Omental fat pad (tissue), 4 donors: ENCODE measurements at places on chromosomes 6 and 20.

DNA sequence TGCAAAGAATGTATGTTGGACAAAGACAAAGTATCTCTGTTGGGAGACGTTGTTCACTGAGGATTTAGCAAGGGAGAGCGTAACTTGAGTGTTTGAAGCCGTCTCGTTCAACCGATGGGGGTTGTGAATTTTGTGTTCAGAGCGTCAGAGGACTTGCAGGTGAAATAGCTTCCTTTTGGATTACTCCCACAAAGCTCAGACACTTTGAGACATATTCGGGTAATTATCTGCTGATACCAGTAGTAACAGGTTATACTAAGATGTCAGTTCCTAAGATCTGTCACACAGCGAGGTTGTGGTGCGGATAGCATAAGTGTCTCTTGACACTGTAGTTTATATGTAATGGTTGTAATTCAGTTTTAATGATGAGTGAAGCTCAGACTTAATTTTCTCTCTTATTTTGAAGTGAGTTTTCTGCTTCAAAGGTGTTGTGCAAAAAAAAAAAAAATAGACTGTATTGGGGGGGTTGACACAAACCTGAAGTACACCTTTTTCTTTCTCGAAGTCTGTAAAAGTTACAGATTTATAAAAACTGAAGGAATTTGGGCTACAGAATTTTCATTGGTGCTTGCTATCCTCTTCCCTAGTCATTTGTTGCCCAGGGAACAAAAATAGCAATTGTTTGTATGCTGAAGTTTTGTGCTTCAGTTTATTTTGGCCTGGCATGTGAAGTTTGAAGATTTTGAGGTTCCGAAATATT lies 1.7 kb downstream of the ASXL1 start:
- DNase-seq = no peak

DNA sequence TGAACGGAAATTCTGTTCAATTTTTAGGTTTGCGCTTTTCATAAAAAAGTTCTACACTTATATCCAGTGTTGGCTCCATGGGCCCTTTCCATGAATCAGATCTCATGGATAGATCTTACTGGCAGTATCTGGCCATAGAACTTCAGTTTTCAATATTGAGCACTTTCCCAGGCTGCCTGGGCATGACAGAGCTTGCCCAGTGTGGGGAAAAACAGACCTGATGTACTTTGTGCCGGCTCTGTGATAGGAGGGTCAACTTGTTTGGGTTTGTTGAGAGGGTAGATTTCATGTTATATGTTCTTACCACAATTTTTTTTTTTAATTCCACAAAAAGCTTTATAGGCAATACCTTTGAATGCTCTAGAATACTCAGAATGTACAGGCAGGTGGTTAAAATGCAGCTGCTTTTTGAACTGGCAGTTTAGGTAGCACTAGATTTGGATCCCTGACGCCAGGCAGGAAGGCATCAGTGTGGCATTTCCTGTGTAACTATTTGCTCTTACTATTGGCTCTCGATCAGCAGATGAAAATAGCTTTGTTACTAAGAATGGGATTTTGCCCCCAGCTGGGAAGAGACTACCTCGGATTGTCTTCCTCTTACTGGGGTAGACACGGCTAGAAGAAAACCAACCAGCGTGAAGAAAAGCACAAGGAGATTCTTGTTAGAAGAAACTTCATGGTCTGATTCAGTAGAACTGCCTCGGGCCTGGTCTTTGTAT lies 404.9 kb upstream of the SOX4 start:
- DNase-seq = no peak

- DNase-seq = no peak
Measured at GRCh38 chr20:51961964-51962761, 159.8 kb upstream of the SALL4 start.

GRCh38 chr20:17568045-17568788 lies 1.7 kb upstream of the DSTN start:
- no peak for DNase-seq

DNA sequence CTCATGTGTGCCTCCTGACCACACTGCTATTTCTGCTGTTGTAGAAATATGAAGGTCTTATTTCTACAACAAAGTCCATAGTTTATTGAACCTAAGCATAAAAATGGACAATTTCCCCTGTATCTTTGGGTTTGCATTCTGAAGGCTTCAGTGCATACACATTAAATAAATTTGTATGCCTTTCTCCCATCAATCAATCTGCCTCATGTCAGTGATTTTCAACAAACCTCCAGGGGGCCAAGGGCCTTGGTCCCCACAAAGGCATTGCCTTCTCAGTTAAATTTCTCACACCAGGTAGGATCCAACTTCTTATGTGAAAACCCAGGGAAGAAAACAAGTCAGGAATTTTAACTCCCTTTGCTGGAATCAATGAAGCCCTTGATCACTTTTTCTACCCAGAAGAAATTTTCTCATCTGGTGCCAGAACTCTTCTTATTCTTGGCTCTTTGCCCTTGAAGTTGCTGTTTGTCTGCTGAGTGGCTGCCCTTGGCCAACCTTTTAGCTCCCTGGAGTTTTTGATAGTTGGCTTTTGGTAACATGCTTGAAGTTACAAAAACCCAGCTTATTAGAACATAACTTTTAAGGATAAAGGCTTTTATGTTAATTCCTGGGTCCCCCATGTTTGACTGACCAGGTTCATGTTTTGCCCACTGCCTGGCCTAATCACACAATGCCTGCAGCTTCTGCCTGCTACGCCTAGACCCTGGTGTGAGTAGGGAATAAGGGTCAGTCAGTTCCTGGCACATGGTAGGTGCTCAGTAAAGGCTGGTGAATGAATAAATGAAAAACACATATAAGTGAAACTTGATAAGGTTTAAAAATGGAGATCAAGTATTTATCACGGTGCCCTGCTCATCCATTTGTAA lies 37.0 kb downstream of the SHLD1 start:
- DNase-seq = no peak

DNA sequence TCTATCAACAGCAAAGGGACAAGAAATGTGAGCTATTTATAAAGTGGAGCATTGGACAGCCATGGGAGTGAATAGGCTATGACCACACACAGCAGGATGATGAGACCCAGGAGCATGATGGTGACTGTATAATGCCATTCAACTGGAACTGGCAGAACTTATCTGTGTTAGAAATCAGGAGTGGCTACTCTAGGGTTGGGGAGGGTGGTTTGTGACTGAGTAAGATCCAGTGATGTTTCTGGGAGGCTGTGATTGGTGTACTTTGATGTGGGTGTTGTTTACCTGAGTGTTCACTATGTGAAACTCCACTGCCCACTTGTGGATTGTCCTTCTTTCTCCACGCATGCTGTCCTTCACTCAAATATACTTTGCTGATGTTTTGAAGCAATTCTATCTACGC lies 11.5 kb upstream of the HLA-B start:
- no peak for DNase-seq

- no peak for DNase-seq
Measured at GRCh38 chr20:3383878-3384495, 23.5 kb downstream of the DNAAF9 start.

DNA sequence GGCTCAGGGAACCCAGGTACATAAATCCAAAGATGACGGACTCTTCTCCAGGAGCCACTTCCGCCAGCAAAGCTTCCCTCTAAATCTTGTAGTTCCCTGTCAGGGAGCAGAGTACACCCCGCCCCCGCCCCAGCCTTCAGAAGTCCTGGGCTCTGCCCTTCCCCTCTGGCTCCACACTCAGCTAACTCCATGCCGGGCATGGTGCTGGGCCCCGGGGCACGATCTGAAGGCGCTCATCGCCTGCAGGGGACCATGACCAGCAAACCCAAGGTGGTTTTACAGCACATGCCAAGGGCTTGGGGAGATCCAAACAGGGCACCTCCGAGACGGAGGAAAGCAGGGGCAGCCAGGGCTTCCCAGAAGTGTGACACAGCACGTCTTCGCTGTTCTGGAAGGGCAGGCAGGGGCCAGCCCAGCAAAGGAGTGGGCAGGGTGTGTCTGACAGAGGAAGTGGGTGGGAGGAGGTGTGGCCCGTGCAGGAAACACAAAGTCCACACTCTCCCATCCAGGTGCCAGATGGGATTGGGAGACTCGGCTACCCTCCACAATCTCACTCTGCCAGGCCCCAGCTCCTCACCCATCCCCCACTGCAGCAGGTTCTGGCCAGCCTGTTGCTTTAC lies 41.6 kb upstream of the SLC22A2 start:
- DNase-seq = no peak

- no peak for DNase-seq
Measured at GRCh38 chr20:13344671-13345070, 123.6 kb downstream of the ISM1 start.

DNA sequence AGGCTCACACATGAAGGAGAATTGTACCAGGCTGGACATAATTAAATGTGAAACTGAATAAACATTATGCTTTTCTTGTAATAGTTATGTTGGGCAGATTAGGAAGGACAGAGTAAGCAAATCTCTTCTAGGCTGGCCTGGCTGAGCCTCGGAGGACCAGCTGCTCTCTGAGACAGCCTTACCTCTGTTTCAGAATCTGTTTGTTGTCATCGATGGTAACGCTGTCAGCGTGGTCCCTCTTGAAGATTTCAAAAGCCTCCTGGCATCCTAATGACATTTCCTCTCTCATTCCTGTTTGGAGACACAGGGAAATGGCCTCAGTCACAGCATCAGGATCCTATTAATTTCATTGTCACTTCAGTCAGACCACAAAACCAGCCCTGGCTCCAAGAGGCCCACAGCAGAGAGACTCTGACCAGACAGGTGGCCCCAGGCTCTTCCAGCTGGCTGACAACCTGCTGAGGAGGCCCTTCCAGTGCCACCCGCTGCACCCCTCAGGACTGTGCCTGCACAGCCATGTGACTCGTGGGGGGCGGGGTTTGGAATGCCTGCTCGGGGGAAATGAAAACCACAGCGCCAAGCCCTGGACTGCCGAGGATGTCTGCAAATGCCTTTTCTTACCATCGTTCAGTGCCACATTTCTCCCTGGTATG lies 108.5 kb upstream of the KCNK16 start:
- DNase-seq = no peak

GRCh38 chr6:53847796-53848314 lies 53.0 kb downstream of the LRRC1 start:
- DNase-seq = no peak

DNA sequence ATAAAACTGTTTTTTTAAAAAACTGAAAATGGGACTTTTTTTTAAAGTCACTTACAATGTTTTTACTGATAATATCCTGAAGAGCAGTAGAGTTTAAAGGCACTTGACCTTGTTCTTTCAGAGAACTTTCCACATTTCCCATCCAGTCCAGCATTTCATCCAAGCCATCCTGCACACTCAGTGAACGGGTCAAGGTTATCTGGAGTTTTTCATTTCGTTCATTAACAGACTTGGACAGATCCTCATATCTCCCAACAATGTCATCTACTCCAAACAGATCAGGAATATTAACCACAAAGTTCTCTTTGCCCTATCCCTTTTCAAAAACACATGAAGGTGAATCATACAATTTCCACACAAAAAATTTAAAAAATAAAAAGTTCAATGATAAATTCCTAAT lies 69.1 kb downstream of the DST start:
- no peak for DNase-seq

GRCh38 chr6:124056407-124057334 lies 253.0 kb downstream of the NKAIN2 start:
- no peak for DNase-seq

GRCh38 chr20:42159808-42160207 lies 541.6 kb upstream of the CHD6 start:
- no peak for DNase-seq

DNA sequence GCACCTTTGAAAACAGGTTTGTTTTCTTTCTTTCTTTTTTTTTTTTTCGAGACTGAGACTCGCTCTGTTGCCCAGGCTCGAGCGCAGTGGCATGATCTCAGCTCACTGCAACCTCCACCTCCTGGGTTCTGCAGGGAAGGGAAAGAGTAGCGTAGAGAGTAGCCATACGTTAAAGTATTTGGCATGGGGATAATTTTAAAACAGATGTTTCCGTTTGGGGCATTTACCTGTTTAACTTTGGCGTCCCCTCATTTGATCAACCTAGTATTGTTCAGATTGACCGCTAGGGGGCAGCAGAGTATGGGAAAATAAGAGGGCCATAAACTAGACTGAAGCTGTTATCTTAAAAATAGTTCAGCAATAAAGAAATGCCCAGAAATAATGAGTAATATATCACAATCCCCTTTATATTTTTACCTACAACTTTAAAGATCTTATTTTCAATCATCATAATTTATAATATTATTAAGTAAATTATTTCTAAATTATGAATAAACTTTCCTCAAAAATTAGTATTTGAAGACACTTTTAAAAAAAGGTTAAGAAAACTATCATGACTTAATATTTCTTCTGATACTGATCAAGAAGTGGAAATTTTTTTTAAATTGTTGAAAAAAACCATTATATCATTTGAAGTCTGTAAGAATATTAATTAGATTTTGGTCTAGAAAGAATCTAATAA lies 7.6 kb upstream of the TAAR9 start:
- DNase-seq = peak; percentile 32

GRCh38 chr6:134821397-134821796 lies 128.5 kb downstream of the ALDH8A1 start:
- DNase-seq = no peak
